ENCODE measurements at places on chromosomes 11 and 22.

DNA sequence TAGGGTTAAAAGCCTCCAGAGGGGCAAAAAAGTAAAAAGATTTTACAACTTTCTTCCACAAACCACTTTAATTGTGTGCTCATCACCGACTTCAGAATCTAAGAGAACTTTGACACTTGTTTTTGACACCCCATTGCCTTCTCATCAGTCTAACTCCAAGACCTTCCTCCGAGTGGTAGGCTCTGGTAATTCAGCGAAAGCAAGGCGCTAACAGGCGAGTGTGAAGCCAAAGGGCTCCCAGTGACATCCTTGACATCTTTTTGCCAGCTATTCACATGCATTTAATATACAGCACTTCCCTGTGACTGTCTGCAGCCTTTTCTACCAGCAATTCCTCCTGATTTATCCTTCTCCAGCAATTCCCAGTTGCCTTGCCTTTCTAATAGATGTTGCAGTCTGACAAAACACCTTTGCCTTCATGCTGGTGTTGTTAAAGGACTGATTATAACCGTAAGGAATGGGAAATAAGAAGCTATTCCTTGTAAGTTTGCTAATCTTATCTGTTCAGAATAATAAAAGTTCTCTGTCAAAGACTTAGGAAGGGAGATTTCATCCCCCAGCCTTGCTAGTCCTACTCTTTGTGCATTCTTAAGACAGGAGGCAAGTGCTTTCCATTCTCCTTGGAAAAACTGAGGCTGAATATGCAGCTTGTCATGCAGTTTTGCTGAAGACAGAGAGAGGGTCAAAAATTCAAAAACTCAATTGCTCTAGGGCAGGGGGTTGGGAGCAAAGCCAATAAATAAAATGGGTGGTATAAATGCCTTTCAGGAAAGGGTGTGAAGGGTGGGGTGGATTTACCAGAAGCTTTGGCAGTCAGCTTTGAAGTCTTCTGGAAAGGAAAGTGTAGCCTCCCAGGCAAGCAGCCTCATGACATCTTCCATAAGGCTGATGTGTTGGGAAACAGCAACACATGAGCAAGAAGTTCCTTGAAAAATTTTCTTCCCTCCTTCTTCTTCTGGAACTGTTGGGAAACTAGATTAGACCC is 39.1 kb downstream of the SNX19 start:
- no peak for DNase-seq

GRCh38 chr11:57546451-57546850 is 9.1 kb downstream of the SMTNL1 start:
- no peak for DNase-seq

- no peak for DNase-seq
These were observed 7.6 kb downstream of the BRSK2 start for GRCh38 chr11:1397146-1397861.

DNA sequence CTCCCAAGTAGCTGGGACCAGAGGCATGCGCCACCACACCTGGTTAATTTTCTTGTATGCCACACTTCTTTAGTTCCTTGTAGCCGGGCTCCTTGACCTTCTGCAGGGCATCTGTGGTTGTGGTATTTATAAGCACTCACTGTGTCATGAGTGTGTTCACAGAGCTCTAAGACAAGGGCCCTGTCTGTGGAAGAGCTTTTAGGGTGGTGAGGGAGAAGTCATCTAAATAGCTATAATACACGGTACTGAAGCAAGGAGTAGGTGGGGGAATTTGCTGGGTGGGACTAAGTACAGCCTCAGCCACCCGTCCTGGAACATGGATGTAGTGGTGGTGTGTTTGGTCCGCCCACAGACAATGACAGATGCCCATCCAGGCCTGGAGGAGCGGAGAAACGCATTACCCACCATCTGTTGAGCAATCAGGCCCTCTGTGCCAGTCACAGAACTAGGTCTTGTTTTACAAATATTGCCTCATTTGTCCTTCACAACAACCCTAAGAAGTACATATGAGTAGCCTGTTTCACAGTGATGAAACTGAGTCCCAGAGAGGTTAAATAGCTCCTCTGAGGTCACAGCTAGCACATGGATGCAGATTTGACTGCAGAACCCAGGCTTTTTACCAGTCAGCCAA is 10.1 kb downstream of the ACO2 start:
- no peak for DNase-seq

DNA sequence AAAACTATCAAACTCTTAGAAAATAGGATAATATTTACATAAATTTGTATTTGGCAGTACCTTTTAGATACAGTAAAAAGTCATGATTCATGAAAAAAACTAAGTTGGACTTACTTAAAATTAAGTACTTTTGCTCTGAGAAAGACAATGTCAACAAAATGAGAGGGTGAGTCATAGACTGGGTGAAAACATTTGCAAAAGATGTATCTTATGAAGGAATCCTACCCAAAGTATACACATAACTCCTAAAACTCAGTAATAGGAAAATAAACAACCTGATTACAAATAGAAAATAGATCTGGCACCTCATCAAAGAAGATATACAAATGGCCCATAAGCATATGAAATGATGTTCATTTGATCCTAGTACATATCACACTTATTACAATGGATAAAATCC is 1154.6 kb downstream of the JRKL start:
- DNase-seq: no peak

- no peak for DNase-seq
These were observed 4.4 kb downstream of the IFT27 start for GRCh38 chr22:36771356-36772063.

- no peak for DNase-seq
These were observed 1059.6 kb upstream of the RAG2 start for GRCh38 chr11:37657645-37658044.

GRCh38 chr22:20652130-20652529 is 121.8 kb upstream of the SERPIND1 start:
- DNase-seq: no peak

DNA sequence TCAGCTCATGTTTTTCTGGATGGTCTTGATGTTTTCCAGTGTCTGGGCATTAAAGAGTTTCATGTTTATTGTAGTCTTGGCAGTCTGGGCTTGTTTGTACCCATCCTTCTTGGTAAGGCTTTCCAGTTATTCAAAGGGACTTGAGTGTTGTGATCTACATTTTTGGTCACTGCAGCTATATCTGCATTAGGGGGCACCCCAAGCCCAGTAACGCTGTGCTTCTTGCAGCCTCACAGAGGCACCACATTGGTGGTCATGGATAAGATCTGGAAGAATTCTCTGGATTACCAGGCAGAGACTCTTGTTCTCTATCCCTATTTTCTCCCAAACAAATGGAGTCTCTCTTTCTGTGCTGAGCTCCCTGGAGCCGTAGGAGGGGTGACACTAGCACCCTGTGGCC is 451.5 kb upstream of the FAT3 start:
- DNase-seq: no peak

GRCh38 chr11:44760917-44761550 is 34.3 kb downstream of the TSPAN18 start:
- no peak for DNase-seq

- DNase-seq: no peak
These were observed 15.0 kb downstream of the VWCE start for GRCh38 chr11:61279934-61280659.

All from NCI-H774 (cell line).